ENCODE measurements at places on chromosomes 1 and 21.

DNA sequence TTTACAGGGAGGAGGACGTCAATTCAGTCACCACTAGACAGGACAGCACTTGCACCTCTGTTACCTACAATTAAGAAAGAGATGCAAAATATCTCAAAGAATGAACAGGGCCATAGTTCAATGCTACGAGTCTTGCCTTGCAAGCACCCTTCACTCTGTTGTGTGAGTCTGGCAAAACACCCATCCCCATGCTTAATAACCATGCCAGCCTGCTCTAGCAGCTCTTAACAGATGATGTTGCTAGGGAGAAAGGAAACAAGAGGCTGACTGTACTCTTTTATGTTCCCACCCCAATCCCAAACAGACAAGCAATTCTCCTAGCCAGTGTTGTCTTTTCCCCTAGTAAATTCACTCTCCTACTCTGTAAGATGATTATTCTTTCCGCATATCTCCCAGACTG, 5.3 kb downstream of the CBR1 start:
- no peak for DNase-seq

DNA sequence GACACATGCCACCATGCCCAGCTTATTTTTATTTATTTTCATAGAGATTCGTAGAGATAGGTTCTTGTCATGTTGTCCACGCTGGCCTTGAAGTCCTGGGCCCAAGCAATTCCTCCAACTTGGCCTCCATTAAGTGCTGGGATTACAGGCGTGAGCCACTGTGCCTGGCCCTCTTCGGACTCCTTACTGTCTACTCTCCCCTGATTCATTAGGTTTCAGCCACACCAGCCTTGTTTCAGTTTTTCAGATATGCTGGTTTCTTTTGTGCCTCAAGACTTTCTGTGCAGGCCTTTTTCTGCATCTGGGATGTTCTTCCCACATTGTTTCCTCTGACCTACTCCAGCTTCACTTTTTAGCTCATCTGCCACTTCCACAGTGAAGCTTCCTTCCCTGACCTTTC, 85.4 kb downstream of the CACNA1E start:
- no peak for DNase-seq

- no peak for DNase-seq
These were observed 541.4 kb upstream of the B3GALT2 start for GRCh38 chr1:193727850-193728249.

DNA sequence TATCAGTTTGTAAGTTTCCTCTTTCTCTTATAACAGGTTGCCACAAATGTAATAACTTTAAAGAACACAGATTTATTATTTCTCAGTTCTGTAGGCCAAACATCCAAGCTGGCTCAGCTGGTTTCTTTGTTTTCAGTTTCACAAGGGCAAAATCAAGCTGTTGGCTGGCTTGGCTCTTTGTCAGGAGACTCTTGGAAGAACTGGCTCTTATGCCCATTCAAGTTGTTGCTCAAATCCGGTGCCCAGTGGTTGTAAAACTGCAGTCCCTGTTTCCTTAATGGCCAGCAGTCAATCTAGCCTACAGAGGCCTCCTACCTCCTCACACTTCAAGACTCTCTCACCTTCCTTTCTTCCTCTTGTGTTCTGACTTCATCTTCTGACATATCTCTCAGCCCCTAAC, 1171.0 kb downstream of the MRPL39 start:
- no peak for DNase-seq

GRCh38 chr1:230790026-230790425, 42.8 kb downstream of the CAPN9 start:
- peak; percentile 2 for DNase-seq
